ENCODE measurements at places on chromosomes 7 and 10.

DNA sequence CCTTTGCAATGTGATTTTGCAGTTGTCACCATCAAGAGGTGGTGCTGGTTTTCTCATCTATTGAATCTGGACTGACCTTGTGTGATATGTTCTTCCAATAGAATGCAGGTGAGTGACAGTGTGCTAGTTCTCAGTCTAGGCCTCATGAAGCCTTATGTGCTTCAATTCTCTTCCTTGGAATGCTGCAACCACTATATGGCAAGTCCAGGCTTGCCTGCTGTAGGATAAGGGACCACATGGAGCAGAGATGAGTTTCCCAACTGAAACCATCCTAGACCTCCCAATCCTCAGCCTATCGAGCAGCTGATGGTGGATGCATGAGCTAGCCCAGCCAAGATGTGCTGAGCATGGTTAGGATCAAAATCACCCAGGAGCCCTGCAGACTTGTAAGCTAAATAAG, 32.6 kb upstream of the ARHGAP21 start:
- DNase-seq, result no peak

DNA sequence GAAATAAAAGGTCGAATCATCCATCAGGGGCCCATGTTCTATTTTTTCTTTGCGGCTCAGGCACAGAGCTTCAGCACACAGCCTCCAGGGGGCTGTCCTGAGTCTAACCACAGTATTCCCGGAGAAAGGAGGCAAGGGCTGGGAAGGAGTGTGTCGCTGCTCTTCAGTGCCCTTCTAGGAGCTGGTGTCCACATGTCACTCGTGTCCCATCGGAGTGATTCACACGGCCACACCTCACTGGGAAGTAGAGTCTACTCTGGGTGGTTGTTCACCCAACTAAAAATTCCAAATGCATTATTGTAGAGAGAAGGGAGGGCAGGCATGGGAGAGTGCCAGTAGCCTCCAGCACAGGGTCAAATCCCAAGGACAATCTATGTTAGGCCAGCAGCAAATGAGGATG, 114.8 kb upstream of the LANCL2 start:
- DNase-seq, result no peak

DNA sequence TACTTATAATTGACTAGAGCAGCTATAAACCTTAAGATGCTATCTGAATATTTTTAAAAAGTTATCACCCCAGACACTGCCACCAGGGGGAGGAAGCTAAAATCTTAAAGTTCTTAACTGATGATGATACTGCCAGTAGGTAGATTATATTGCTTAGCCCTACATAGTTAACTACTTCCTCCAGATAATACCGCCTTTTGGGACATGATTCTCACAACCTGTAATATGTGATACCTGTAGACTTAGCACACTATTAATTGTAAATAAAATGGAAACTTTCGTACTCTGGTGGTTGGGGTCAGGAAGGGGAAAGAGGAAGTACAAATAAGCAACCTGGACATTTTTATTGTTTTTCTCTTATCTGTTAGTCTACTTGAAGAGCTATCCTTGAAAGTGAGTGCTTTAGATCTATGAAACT, 268.9 kb downstream of the ADK start:
- DNase-seq, result no peak

- no peak for DNase-seq
These were observed 100.7 kb upstream of the DKK1 start for GRCh38 chr10:52213321-52213752.

DNA sequence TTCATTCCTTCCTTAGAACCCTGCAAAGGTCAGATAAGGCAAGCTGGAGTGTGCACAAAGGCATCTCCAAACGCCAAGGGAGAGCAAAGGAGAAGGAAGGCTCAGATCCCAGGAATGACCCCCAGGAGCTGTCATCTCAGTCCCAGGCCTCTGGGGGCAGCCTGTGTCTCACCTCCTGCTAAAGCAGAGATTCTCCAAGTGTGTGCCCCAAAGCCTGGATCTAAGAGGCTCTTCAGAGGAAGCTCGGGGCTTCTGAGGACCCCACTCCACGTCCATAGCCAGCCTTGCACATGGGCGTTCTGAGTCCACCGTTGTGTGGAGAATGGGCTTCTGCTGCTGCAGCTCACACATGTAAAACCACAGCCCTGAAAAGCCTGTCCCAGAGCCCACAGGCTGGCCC, 5.1 kb upstream of the GRID1 start:
- DNase-seq, result no peak

GRCh38 chr7:40099837-40100236, 34.6 kb downstream of the MPLKIP start:
- no peak for DNase-seq

GRCh38 chr10:72016608-72017300, 52.6 kb downstream of the CHST3 start:
- no peak for DNase-seq

DNA sequence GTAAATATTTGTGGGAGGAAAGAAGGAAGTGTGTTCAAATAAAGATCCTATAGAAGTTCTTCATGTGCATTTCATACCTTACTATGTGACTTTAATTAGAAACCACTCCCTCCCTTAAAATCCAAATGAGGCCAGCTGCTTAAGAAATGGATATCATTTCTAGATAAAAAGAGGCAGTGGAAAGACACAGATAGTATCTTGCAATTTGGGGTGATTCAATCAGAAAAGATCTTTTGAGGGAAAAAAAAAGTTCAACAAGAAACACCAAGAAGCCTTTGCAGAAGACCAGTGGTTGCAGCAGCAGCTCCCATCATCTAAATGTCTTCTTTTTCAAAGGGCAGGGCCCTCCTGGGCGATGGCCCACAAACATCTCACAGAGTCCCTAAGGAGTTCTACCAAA, 200.1 kb downstream of the LRRN3 start:
- no peak for DNase-seq

DNA sequence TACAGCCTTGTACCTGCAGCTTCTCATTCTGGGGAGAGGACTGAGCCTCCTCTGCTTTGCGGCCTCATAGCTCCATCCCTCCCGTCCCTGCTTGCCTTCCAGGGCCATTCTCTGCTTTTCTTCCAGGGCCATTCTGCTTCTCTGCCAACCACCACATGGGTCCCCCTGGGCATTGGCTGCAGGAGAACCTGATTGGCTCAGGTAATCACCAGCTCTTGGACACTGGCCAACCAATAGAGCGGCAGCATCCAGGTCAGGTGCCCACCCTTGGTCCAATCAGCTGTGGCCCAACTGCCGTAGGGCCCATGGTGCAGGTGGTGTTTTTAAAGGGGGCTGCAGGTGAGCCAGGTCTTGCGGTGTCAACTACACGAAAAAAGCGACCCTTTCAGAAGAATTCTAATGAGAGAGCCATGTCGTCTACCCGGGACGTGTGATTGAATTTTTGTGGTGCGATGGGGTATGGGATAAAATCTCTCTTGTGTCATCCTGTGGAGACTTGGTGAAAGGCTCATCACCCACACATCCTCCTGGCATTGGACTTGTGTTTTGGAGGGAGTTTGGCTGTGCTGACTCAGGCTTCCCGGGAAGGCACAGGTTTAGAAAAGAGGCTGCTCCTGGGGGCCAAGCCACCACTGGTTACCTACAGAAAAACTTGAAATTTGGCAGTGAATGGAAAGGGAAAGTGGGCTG, 46.0 kb upstream of the PODXL start:
- no peak for DNase-seq

GRCh38 chr7:17485904-17486303, 187.5 kb downstream of the AHR start:
- DNase-seq, result no peak

- no peak for DNase-seq
These were observed 99.8 kb upstream of the KIF5B start for GRCh38 chr10:32156031-32156495.

- no peak for DNase-seq
These were observed 39.7 kb downstream of the DRGX start for GRCh38 chr10:49356181-49356580.

GRCh38 chr10:114593240-114593792, 64.8 kb downstream of the ABLIM1 start:
- DNase-seq, result no peak

GRCh38 chr7:99694201-99694911, 14.6 kb upstream of the CYP3A5 start:
- no peak for DNase-seq

GRCh38 chr10:15784662-15785300, 65.1 kb upstream of the ITGA8 start:
- DNase-seq, result no peak

GRCh38 chr10:94631077-94631875, 52.3 kb upstream of the CYP2C18 start:
- DNase-seq, result no peak

DNA sequence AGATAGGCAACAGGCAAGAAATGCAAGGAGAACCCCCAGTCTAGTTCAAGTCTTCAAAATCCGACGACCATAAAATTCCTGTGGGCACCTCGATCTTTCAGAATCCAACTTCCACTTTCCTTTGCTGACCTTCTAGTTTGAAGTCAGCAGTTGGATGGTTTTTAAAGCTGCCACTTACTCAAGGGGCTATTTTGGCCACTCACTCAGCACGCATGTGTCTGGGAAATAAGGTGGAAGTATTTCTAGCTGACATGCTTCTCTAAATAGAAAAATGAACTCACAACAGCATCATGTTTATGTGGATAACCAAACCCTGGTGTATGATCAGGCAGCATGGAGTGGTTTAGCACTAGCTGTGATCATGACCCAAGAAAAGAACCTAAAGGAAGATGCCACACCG, at the start of gene NRAP:
Gene NRAP (minus strand): TSS at position 134 of the 400 bp plus-strand sequence. CDS start 159 bp downstream, outside the sequence.
- DNase-seq, result no peak

DNA sequence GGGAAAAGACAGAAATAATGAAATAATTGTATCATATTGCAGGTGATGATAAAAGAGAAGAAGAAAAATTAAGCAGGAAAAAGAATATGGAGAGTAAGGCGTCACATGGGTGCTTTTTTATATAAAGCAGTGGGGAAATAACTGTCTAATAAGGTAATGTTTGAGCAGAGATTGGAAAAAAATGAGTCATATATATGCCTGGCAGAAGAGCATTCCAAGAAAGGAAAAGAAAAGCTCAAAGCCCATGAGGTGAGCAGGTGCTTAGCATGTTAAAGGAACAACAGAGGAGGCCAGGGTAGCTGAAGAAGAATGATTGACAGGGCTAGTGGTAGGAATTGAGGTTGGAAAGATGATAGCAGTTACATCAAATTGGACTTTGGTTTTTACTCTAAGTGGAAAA, 739.5 kb downstream of the SORCS1 start:
- no peak for DNase-seq

DNA sequence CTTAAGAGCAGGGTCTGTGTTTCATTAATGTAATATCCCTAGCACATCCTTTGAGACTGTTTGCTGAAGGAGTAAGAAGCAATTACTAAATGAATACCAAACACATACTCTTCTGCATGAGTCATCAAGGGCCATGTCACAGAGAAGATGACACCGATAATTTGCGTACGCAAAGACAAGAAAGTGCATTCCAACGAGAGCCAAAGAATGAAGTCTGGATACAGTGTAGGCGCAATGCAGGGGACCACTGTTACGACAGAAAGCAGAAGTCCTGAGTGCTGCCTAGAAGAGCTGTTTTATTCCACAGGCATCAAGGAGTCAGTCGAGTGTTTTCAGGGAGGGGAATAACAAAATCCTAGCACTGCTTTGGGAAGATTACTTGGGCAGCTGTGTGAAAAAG, 62.7 kb downstream of the VPS41 start:
- DNase-seq, result no peak

- DNase-seq, result no peak
These were observed 342 bp downstream of the OR2AE1 start for GRCh38 chr7:99876491-99876890.

GRCh38 chr10:36393801-36394200, 731.6 kb upstream of the ANKRD30A start:
- DNase-seq, result no peak

DNA sequence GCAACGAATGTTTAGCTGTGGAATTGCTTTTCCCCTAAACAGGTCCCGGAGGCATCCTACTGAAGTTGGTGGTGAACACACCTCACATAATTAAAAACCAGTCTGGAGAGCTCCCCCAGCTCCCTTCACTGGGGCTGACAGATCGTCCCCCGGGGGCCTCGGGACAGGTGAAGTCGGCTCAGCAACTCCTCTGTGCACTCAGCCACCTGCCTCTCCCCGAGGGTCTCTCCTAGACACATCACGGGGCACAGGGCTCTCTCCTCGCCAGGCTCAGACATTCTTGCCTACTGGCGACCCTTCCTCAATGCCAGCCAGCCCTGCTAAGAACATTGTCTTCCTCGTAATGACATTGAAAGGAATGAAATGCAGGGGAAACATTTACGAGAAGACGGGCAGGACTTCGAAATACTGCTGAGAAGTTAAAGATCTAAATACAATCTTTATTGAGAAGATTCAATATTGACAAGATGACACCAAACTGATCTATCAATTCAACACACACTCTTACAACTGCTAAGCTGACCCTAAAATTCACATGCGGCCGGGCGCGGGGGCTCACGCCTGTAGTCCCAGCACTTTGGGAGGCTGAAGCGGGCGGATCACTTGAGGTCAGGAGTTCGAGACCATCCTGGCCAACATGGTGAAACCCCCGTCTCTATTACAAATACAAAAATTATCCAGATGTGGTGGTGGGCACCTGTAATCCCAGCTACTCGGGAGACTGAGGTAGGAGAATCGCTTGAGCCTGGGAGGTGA, 88.1 kb upstream of the DNAAF5 start:
- no peak for DNase-seq

GRCh38 chr7:158325530-158326381, 261.9 kb downstream of the PTPRN2 start:
- DNase-seq, result no peak

DNA sequence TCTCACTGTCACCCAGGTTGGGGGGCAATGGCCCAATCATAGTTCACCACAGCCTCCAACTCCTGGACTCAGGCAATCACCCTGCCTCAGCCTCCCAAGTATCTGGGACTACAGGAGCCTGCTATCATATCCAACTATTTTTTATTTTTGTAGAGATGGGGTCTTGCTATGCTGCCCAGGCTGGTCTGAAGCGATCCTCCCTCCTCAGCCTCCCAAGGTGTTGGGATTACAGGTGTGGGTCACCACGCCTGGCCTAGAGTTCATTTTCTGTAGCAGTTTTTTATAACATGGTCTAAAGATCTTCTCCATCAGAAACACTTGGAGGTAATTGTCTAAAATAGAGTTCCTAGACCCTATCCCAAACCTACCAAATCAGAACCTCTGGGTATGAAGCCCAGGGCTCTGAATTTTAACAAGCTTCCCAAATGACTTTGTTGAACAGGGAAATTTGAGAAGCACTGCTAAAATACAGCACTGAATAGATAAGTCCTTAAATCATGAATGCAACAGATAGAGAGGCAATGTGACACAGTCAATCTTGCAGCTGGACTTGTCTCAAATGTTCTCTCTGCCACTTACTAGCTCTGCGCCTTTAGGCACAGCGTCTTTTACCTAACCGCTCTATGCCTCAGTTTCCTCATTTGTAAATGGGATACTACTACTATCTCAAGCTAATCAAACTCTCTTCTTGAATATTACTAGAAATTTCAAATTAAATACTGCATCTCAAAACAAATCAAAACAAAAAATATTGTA, 63.7 kb downstream of the CYTH3 start:
- DNase-seq, result no peak

- no peak for DNase-seq
These were observed 148.8 kb downstream of the PPP1R9A start for GRCh38 chr7:95056107-95056739.

Data from D721Med (cell line).